Transverse colon (tissue), 4 donors: ENCODE measurements at places on chromosomes 5 and 9. TPM values are rescaled to one million over a fixed set of nuclear protein-coding genes. Genes with fewer than 3 reads are reported as not detected.

- DNase-seq = no peak
- H3K4me3 ChIP-seq = no peak overlapping the region
- H3K4me1 ChIP-seq = peaks cover 23% of the 10 kb centered on the region
- no peaks in the 10 kb centered on the region for H3K36me3 ChIP-seq
- H3K27ac ChIP-seq = peak overlapping the region; percentile 83
Measured at GRCh38 chr9:34456746-34457145, 1.6 kb downstream of the FAM219A start.

DNA sequence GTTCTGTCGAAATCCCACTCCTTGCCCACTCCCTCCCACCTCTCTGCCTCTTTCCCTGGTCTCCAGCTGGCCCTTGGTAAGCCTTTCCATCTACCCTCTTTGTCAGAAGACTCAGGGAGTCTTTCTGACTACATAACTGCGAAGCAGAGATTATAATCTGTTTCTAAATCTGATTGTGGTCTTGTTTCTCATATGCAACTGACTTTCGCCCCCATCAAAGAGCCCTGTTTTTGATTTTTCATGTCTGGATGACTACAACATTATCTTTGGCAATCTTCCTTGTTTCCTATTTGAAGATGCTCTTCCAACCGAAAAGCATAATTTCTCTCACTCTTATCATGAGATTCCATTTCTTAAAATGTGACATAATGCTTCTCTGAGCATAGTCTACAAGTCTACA lies 218.2 kb upstream of the ADAMTSL1 start:
- H3K36me3 ChIP-seq = no peaks in the 10 kb centered on the region
- no peaks in the 10 kb centered on the region for H3K27me3 ChIP-seq
- no peak overlapping the region for H3K27ac ChIP-seq
- no peak overlapping the region for H3K4me3 ChIP-seq
- no peaks in the 10 kb centered on the region for H3K4me1 ChIP-seq
- no peak for DNase-seq

DNA sequence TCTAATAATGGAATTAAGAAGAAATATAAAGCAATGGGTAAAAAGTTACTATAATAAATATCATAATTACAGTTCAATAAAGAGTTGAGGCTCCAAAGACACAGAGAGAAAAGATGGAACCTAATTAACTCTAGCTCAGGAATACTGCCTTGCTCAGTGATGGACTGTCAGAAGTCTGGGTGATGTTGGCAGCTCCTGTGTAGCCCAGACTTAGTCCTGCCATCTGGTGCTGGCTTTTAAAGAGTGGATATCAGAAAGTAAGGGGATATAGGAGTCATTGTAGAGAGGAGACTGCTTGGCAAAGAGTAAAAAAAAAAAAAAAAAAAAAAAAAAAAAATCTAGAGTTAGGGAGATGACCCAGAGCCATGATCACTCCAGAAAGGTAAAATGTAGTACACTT lies 551.9 kb upstream of the DMAC1 start:
- no peaks in the 10 kb centered on the region for H3K4me1 ChIP-seq
- no peaks in the 10 kb centered on the region for H3K27me3 ChIP-seq
- H3K4me3 ChIP-seq = no peak overlapping the region
- H3K27ac ChIP-seq = no peak overlapping the region

DNA sequence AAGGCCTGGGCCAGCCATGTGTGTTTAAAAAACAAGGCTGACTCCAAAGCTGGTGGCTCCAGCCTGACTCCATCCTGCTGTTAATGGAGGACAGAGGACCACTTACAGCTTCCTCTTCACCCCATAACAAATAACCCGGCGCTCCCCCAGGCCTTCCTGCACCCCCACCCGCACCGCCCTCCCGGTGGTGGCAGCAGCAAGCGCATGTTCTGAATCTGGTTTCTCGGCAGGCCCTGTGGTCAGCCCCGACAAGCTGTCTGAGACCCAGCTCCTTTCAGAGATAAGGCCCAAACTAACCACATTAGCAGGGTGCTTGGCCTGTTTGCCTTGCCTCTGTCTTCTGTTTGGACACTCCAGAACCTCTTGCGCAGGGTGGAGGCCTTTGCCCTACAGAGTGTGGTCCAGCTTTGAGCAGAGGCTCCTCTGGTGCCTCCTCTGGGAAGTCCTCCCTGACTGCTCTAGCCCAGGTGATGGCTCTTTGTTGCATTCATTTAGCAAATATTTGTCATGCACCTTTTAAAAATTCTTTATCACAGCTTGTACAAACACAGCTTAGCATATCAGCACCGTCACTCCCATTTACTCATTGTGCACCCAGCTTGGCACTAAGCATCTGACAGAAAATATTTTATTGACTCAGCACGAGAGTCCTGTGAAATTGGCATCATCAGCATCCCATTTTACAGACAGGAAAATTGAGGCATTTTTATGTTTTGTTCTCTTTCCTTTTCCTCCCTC lies 78.4 kb downstream of the NDFIP1 start:
- no peak overlapping the region for H3K27ac ChIP-seq
- no peaks in the 10 kb centered on the region for H3K27me3 ChIP-seq
- H3K4me3 ChIP-seq = no peak overlapping the region
- no peak for DNase-seq

GRCh38 chr9:91214086-91214485 lies 147.6 kb downstream of the AUH start:
- peaks cover 11% of the 10 kb centered on the region for H3K4me1 ChIP-seq
- H3K36me3 ChIP-seq = no peaks in the 10 kb centered on the region
- no peak for DNase-seq
- no peak overlapping the region for H3K4me3 ChIP-seq
- no peak overlapping the region for H3K27ac ChIP-seq

DNA sequence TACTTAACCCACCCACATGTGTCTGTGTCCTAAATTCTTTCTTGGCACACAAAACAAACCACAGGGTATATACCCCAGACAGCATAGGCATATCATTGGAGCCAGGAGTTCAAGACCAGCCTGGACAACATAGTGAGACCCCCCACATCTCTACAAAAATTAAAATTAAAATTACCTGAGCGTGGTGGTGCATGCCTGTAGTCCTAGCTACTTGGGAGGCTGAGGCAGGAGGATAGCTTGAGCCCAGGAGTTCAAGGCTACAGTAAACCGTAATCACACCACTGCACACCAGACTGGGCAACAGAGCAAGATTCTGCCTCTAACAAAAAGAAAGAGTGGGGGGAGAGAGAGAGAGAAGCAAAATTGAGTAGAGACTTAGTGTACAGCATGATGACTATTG lies 4.6 kb upstream of the AGTPBP1 start:
- DNase-seq = no peak
- H3K4me1 ChIP-seq = peaks cover 5% of the 10 kb centered on the region
- H3K27ac ChIP-seq = no peak overlapping the region
- H3K4me3 ChIP-seq = no peak overlapping the region

GRCh38 chr5:36073595-36074216 lies 7.0 kb upstream of the UGT3A2 start:
- no peaks in the 10 kb centered on the region for H3K4me1 ChIP-seq
- no peak overlapping the region for H3K4me3 ChIP-seq
- H3K36me3 ChIP-seq = no peaks in the 10 kb centered on the region
- no peak for DNase-seq
- peaks cover 7% of the 10 kb centered on the region for H3K27me3 ChIP-seq

- H3K27ac ChIP-seq = no peak overlapping the region
- H3K36me3 ChIP-seq = no peaks in the 10 kb centered on the region
- H3K27me3 ChIP-seq = no peaks in the 10 kb centered on the region
- H3K4me3 ChIP-seq = no peak overlapping the region
- no peak for DNase-seq
- H3K4me1 ChIP-seq = no peaks in the 10 kb centered on the region
Measured at GRCh38 chr9:102047549-102047948, 309.1 kb upstream of the GRIN3A start.

- H3K27me3 ChIP-seq = no peaks in the 10 kb centered on the region
- H3K4me1 ChIP-seq = no peaks in the 10 kb centered on the region
- no peaks in the 10 kb centered on the region for H3K36me3 ChIP-seq
- DNase-seq = no peak
- H3K27ac ChIP-seq = no peak overlapping the region
Measured at GRCh38 chr5:171600741-171601265, 181.4 kb downstream of the FGF18 start.

- no peaks in the 10 kb centered on the region for H3K4me1 ChIP-seq
- H3K36me3 ChIP-seq = peaks cover 11% of the 10 kb centered on the region
- no peak overlapping the region for H3K27ac ChIP-seq
- DNase-seq = no peak
- no peaks in the 10 kb centered on the region for H3K27me3 ChIP-seq
- no peak overlapping the region for H3K4me3 ChIP-seq
Measured at GRCh38 chr9:97315550-97315949, 8.1 kb downstream of the CCDC180 start.

- no peaks in the 10 kb centered on the region for H3K36me3 ChIP-seq
- H3K27me3 ChIP-seq = no peaks in the 10 kb centered on the region
- DNase-seq = no peak
- no peak overlapping the region for H3K27ac ChIP-seq
- no peaks in the 10 kb centered on the region for H3K4me1 ChIP-seq
Measured at GRCh38 chr9:445033-445432, 230.4 kb downstream of the DOCK8 start.

- DNase-seq = peak; percentile 66
- no peaks in the 10 kb centered on the region for H3K27me3 ChIP-seq
- peaks cover 15% of the 10 kb centered on the region for H3K4me1 ChIP-seq
- no peak overlapping the region for H3K4me3 ChIP-seq
- H3K27ac ChIP-seq = peak overlapping the region; percentile 56
Measured at GRCh38 chr5:172114875-172115422, 73.1 kb downstream of the STK10 start.

GRCh38 chr5:103908336-103909080 lies 345.9 kb upstream of the NUDT12 start:
- H3K27me3 ChIP-seq = no peaks in the 10 kb centered on the region
- H3K4me1 ChIP-seq = no peaks in the 10 kb centered on the region

DNA sequence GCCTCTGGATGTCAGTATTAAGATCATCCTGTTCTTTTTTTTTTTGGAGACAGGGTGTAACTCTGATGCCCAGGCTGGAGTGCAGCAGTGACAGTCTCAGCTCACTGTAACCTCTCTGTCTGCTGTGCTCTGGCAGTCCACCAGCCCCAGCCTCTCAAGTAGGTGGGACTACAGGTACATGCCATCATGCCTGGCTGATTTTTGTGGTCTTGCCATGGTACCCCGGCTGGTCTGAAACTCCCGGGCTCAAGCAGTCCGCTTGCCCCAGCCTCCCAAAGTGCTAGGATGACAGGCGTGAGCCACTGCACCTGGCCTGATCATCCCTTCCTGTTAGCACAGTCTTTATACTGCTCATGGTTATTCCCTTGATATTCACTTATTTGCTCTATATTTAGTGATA lies 3.5 kb downstream of the KDM4C start:
- peaks cover 9% of the 10 kb centered on the region for H3K4me1 ChIP-seq
- DNase-seq = no peak
- H3K4me3 ChIP-seq = no peak overlapping the region
- H3K36me3 ChIP-seq = no peaks in the 10 kb centered on the region
- no peak overlapping the region for H3K27ac ChIP-seq
- H3K27me3 ChIP-seq = no peaks in the 10 kb centered on the region

- no peaks in the 10 kb centered on the region for H3K36me3 ChIP-seq
- DNase-seq = no peak
- H3K4me3 ChIP-seq = no peak overlapping the region
- no peaks in the 10 kb centered on the region for H3K4me1 ChIP-seq
Measured at GRCh38 chr9:122609804-122610203, 4.7 kb upstream of the OR1Q1 start.

GRCh38 chr9:101450931-101451330 lies 15.4 kb upstream of the ALDOB start:
- H3K27ac ChIP-seq = no peak overlapping the region
- H3K4me3 ChIP-seq = no peak overlapping the region
- DNase-seq = no peak
- no peaks in the 10 kb centered on the region for H3K36me3 ChIP-seq
- H3K27me3 ChIP-seq = no peaks in the 10 kb centered on the region

GRCh38 chr5:83567741-83568140 lies 96.2 kb downstream of the VCAN start:
- no peaks in the 10 kb centered on the region for H3K4me1 ChIP-seq
- H3K27ac ChIP-seq = no peak overlapping the region
- no peak overlapping the region for H3K4me3 ChIP-seq
- H3K36me3 ChIP-seq = no peaks in the 10 kb centered on the region
- DNase-seq = no peak
- peaks cover 10% of the 10 kb centered on the region for H3K27me3 ChIP-seq

GRCh38 chr9:69877852-69878514 lies 57.4 kb downstream of the CFAP95 start:
- no peak overlapping the region for H3K4me3 ChIP-seq
- DNase-seq = no peak
- H3K4me1 ChIP-seq = no peaks in the 10 kb centered on the region
- no peak overlapping the region for H3K27ac ChIP-seq

DNA sequence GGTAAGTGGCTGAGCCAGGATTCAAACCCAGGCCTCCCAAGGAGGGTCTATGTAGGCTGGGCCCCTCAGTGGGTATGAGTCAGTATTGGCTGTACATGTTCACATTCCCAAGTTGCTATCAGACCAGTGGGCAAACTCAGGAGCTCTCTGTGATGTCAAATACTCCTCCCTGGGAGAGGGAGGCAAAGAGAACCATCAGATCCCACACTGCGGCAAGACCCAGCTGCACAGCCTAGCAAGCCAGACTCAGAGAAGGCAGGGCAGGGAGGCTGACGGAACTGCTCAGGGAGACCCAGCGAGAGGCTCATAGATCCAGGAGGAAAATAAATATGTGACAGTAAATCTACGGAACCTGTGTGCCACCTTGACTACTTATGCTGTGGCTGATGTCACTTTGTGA lies 42.6 kb upstream of the SAP30L start:
- H3K27ac ChIP-seq = no peak overlapping the region
- no peak overlapping the region for H3K4me3 ChIP-seq
- no peak for DNase-seq
- H3K27me3 ChIP-seq = no peaks in the 10 kb centered on the region

GRCh38 chr5:16104961-16105360 lies 74.6 kb downstream of the MARCHF11 start:
- DNase-seq = no peak
- no peaks in the 10 kb centered on the region for H3K27me3 ChIP-seq
- no peak overlapping the region for H3K4me3 ChIP-seq
- H3K36me3 ChIP-seq = no peaks in the 10 kb centered on the region
- H3K4me1 ChIP-seq = no peaks in the 10 kb centered on the region
- H3K27ac ChIP-seq = no peak overlapping the region

DNA sequence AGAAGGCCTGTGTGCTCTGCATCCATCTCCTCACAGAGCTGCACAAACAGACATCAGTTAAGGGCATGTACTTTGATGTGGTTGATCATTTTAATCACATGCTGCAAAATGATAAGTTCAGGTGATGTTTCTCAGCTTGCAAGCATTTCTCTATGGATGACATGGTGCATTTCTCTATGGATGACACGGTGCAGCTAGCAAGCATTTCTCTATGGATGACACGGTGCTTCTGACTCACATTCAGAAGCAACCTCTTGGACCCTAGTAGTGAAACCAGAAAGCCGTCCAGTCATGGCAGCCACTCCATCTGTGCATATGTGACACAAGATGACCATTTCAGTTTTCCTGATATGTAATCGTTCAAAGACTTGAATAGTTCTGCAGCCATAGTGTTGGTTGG lies 24.1 kb upstream of the RNF20 start:
- H3K4me3 ChIP-seq = no peak overlapping the region
- no peak for DNase-seq
- no peaks in the 10 kb centered on the region for H3K4me1 ChIP-seq
- H3K27me3 ChIP-seq = no peaks in the 10 kb centered on the region

- H3K36me3 ChIP-seq = no peaks in the 10 kb centered on the region
- H3K27me3 ChIP-seq = no peaks in the 10 kb centered on the region
- H3K4me3 ChIP-seq = no peak overlapping the region
- DNase-seq = no peak
Measured at GRCh38 chr9:113950195-113951031, 74.3 kb downstream of the ZNF618 start.

IRX4 gene
- not detected for total RNA-seq

KCNMB1 gene
- total RNA-seq = 6.0 TPM

LRRC19 gene
- 79.1 TPM for total RNA-seq

SLC6A7 gene
- 19.5 TPM for total RNA-seq

NXNL2 gene
- total RNA-seq = not detected

GRM6 gene
- total RNA-seq = not detected

RNF208 gene
- total RNA-seq = not detected

IL33 gene
- 25.1 TPM for total RNA-seq

FYB1 gene
- total RNA-seq = 9.4 TPM
